ENCODE measurements at places on chromosomes 7 and 10. TPM values are rescaled to one million over a fixed set of nuclear protein-coding genes. Genes with fewer than 3 reads are reported as not detected.
A peak's percentile ranks its signal among the peaks of the same experiment; 100 is the strongest.

- DNase-seq: no peak
These were observed 819.4 kb downstream of the MAGI2 start for GRCh38 chr7:78634093-78634492.

DNA sequence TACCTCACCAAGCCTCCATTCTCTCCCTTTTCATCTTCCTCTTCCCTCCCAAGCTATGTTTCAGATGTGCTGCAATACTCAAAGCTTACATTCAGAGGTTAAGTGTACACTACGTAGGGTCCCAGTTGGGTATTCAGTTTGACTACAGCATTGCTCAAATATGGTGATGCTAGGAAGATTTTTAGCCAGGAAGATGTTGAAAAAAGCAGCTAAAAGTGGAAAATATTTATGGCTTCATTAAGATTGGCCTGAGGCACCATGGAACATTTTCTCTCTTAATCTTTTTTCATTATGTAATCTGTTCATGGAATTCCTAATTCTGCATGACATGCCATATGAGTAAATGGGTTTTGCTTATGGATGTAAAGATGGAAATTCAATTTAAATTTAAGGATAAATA, 72.0 kb upstream of the ABCB5 start:
- no peak for DNase-seq

DNA sequence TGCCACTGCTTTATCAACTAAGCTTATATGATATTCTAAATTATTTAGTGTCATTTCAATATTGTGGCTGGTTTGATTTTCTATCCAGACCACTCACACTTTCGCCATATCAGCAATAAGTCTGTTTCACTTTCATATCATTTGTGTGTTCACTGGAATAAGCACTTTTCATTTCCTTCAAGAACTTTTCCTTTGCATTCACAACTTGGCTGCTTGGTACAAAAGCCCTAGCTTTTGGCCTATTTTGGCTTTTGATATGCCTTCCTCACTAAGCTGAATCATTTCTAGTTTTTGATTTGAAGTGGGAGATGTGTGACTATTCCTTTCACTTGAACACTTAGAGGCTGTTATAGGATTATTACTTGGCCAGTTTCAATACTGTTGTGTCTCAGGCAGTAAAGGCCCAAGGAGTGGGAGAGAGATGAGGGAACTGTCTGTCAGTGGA, 120.9 kb upstream of the NAMPT start:
- no peak for DNase-seq

GRCh38 chr10:5447611-5448071, 35.3 kb downstream of the NET1 start:
- peak; percentile 18 for DNase-seq

DNA sequence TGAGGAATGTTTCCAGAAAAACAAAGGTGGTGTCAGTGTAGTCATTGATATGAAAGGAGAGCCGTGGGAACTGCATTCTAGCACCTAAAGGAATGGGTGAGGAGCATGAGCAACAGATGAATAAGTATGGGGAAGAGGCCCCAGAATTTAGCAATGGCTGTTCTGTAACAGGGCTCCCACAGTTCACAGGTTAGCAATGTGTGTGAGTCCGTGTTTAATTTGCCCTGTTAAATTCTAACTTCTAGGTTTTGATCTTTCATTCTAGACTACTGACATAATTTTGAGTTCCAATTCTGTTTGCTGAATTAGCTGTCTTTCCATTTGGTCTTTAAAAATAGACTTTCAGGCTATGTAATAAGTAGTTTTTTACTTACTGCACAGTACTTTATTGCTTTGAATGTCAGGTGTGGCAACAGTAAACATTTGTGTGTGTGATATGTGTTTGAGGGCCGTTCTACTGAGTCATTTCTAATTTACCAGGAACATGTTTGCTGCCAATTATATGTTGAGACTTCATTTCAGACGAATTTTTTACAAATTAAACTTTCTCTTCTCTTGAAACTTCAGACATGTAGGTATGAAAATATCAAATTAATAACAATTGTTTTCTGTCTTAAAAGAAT, 8.8 kb downstream of the STK17A start:
- DNase-seq: peak; percentile 52

- DNase-seq: no peak
These were observed 87.1 kb downstream of the SAMD9 start for GRCh38 chr7:93030605-93031225.

DNA sequence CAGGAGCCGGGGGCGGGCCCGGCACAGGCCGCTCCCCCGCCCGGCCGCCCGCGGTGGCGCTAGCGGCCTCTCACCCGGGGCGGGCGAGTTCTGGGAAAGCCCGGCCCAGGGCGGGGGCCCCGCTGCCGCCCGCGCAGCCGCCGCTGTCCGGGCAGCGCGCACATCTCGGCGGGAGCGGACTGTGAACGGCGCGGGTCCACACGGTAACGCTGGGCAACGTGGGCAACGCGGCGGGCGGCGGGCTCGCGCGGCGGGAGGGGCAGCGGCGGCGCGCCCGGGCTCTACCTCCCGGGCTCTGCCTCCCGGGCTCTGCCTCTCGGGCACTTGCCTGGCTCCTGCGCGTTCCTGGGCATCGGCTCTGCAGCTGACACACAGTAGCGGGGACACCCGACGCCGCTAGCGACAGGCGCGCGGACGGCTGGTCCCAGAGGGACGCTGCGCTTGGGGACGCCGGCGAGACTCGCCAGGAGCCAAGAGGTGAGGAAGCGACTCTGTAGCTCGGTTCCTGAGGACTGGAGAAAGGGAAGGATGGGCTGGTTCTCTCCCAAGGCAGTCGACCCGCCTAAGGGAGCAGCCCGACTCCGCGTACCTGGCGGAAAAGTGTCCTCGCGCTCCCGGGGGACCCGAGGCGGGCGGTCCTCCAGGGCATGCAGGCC, at the start of gene PLCE1:
PLCE1 (plus strand) TSS at position 150 of the 656 bp plus-strand sequence. CDS start 37,116 bp downstream, outside the sequence.
- peak; percentile 54 for DNase-seq

DNA sequence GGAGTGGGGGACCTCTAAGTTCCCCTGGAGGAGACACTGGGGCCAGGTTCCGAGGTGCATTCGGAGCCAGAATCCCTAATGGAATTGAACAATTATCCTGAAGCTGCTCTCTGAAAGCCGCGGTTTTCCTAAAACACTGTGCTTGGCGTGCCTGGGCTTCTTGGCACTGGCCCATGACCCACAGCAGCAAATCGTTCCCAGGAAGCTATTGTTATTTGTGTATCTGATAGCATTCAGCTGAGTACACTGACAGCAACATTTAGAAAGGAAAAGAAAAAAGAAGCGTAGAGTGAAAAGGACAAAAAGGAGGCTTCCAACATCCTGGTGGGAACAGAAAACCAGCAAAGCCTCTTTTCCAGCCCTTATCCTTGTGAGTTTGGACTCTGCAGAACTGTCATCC, 339.8 kb downstream of the FRMD4A start:
- DNase-seq: no peak

- DNase-seq: peak; percentile 65
These were observed 87.6 kb downstream of the XRCC2 start for GRCh38 chr7:152588350-152588749.

DNA sequence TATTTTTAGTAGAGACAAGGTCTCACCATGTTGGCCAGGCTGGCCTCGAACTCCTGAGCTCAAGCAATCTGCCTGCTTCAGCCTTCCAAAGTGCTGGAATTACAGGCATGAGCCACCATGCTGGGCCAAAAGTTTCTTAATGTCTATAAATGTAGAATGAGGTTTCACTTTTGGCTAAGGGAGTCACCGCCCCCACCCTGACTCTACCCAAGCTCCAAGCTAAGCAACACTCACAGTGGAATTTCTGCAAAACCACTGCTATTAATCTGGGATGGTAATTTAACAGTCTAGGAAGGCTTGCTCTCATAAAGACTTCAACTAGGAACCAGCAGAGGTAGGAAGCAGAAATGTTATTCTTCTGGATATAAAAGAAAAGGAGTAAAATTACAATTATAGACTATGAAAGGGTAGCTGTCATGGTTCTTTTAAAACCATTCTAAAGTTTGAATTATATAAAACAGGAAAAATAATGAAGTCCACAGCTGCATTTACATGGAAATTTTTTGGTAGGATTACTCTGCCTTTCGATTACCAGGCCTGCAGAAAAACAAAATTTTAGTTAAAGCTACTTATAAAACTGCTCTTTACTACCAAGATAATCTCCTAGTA, 211.6 kb downstream of the SFMBT2 start:
- DNase-seq: no peak

- peak; percentile 27 for DNase-seq
These were observed 876 bp downstream of the GNAI1 start for GRCh38 chr7:80135309-80136104.

- no peak for DNase-seq
These were observed 18.5 kb upstream of the FXYD4 start for GRCh38 chr10:43352951-43353350.

GRCh38 chr10:104631946-104632345, 9.1 kb upstream of the SORCS3 start:
- no peak for DNase-seq

- peak; percentile 23 for DNase-seq
These were observed 17.7 kb downstream of the FRG2B start for GRCh38 chr10:133608855-133609254.

- DNase-seq: no peak
These were observed 71.5 kb downstream of the C10orf143 start for GRCh38 chr10:130039141-130039540.

DNA sequence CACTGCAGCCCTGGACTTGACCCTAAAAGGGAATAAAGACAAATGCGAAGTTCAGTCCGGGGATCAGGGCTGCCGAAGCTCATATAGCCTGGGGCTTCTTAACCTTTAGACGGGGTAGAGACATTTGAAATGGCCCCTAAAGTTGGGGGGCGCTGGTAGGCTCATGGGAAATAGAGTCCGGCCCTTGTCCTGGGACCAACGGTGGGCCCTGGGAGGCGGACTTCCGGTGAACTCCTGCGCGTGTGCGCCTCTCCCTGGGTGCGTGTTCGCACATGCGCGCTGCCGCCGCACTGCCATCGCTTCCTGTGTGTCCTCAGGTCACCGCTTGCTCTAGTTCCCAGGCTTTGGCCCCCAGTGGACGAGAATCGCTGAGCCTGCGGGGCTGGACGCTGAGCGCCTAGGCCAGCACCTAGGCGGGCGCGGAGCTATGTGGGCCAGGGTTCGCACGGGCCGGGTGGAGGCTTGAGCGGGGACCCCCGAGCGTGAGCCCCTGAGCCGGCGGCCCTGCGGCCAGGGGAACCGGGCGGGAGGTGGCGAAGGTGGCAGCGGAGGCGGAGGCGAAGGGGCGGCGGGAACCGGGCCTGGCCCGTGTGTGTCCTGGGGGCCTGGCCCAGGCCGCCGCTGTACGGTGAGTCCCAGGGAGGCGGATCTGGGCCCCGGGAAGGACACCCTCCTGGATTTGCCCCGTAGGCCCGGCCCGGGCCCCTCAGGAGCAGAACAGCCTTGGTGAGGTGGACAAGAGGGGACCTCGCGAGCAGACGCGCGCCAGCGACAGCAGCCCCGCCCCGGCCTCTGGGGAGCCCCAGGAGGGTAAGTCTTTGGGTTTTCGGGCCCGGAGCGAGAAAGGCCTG, 23.0 kb upstream of the ZNF12 start:
- peak; percentile 83 for DNase-seq

DNA sequence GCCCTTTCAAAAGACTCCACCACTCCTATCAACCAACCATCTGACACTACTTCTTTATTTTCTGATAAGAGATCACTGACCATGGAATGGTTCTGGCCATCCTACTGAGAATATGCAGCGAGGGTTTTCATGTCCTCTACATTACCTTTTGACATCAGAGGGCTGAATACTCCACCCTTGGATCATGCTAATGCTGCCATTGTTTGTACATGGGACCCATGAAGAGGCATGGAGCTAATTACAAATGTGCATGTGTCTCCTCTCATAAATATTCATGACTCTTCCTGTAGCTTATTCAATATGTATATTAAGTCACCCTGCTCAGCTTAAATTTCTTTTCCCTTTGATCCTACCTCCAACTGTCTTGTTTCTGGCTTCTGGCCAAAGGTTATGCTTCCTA, 1065.8 kb upstream of the GHITM start:
- no peak for DNase-seq

- no peak for DNase-seq
These were observed 8.4 kb downstream of the AGAP3 start for GRCh38 chr7:151094675-151095074.

DNA sequence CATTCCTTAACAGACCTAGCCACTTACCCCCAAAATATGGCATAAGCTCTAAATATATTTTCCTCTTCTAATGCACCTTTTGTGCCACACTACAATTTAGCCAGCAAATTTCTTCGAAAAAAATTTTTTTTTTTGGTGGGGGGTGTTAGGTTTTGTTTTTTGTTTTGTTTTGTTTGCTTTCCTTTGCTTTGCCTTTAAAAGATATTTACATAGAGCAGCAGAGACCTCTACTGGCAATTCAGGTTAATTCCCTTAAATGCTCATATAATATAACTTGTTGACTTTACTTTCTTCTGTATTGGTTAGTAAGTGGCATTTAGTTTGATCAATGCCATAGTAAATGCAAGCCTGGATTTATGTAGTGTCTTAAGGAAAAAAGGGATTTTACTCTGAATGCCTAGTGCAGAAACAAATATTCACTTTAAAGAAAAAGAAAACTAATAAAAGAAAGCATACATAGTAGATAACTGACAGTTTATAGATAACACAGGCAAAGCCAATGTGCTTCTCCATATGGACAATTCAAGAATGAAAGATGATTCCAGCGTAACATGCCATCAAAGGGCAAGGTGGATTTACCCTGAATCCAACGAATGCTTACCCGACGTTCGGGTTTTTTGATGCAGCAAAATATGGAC, 1250.6 kb downstream of the GATA3 start:
- no peak for DNase-seq

DNA sequence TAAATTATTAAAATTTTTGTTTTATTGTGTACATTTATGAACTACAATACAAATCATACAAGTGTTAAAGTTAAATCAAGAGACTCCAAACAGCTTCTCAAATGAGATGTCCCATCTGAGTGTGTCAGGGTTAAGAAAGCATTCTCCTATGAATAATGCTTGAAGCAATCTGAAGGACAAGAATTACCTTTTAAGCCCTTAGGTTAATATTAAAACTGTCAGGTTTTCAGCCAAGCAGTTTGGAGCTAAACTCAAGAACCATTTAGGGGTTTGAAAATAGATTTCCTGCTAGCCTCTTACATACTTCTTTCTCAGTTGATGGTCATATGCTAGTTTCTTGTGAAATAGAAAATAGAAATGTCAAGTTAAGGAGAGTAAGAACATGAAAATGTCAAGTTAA, 38.3 kb downstream of the LIPJ start:
- no peak for DNase-seq

GRCh38 chr10:52814506-52814905, 41.9 kb upstream of the MBL2 start:
- DNase-seq: no peak

DNA sequence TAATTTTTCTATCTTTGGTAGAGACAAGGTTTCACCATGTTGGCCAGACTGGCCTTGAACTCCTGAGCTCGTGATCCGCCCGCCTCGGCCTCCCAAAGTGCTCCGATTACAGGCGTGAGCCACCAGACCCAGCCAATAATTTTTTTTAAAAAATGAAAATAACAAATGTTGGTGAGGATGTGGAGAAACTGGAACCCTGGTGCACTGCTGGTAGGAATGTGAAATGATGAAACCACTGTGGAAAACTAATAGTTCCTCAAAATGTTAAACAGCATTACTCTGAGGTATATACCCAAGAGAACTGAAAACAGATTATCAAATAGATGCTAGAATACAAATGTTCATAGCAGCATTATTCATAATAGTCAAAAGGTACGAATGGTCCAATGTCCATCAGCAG, 23.0 kb upstream of the YWHAG start:
- DNase-seq: no peak

The AVPI1 gene
- total RNA-seq: 34.9 TPM

The SOSTDC1 gene
- not detected for total RNA-seq

The C7orf57 gene
- total RNA-seq: 1.2 TPM

The GNAI1 gene
- total RNA-seq: 36.2 TPM

The POU6F2 gene
- not detected for total RNA-seq

The AOC1 gene
- total RNA-seq: not detected

The EN2 gene
- not detected for total RNA-seq

The ZNF487 gene
- total RNA-seq: 1.0 TPM

The HKDC1 gene
- 0.30 TPM for total RNA-seq

The TAC1 gene
- not detected for total RNA-seq

The SAMD8 gene
- total RNA-seq: 9.9 TPM

All from HT1080 (cell line).